ENCODE measurements at places on chromosomes 16 and 17.

- no peak for DNase-seq
Measured at GRCh38 chr17:4557626-4558346, 2.6 kb downstream of the GGT6 start.

GRCh38 chr16:269061-269796 lies 6.5 kb downstream of the RGS11 start:
- DNase-seq: no peak

DNA sequence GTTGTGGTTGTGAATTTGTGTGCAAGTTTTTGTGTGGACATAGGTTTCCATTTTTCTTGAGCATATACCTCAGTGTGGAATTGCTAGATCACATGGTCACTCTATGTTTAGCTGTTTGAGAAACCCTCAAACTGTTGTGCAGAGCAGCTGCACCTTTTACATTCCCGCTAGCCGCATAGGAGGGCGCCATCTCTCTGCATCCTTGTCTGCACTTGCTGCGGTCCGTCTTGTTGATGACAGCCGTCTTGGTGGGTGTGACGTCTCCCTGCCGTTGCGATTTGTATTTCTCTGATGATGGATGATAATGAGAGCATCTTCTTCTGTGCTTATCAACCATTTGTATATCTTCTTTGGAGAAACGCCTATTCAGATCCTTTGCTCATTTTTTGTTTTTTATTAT lies 25.1 kb upstream of the IL17C start:
- DNase-seq: no peak

- DNase-seq: no peak
Measured at GRCh38 chr16:31206776-31207175, 4.2 kb upstream of the PYCARD start.

DNA sequence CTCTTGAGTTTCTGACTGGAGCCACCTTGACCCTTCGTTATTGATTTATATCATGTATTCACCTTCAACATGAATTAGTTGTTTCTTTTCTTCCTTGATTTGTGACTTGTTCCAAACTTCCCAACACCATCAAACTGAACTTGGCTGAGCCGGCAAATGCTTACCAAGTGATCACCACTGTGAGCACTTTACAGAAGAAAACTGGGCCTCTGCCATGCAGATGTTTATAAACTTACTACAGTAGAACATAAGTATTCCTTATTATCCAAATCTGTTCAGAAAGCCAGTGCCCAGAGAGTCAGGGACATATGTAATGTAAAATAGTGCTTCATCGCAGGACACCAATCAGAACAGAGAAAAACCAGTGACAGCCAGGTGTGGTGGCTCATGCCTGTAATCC lies 19.9 kb downstream of the CMTM4 start:
- DNase-seq: no peak

- DNase-seq: no peak
Measured at GRCh38 chr16:8431783-8432182, 158.5 kb downstream of the TMEM114 start.

Measured in stimulated activated CD4-positive, alpha-beta T cell treated with anti-CD3 and anti-CD28 coated beads, TNF-alpha, amount 100 ng/mL, for 4 hours (primary cell).